ENCODE measurements at places on chromosomes 5 and 9.
A peak's percentile ranks its signal among the peaks of the same experiment; 100 is the strongest.

DNA sequence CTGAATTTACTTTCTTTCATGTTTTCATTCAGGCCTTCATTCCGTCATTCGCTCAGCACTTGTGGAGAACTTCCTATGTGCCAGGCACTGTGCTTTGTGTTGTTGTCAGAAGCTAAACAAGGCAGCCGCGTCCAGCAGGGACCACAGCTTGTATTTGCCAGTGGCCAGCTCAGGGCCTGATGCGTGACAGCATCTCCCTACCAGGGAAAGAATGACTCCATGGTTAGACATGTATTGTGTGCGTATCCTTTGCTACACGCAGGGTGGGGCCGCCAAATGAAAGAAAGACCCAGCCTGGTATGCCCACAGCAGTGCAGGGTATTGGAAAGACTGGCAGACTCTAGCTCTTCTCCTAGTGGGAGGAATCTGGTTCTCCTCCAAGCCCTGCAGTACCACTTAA is 4.7 kb upstream of the COL27A1 start:
- DNase-seq = no peak

GRCh38 chr5:76528547-76529331 is 94.5 kb downstream of the F2RL2 start:
- DNase-seq = no peak

GRCh38 chr5:170769246-170769645 is 14.3 kb upstream of the GABRP start:
- no peak for DNase-seq

DNA sequence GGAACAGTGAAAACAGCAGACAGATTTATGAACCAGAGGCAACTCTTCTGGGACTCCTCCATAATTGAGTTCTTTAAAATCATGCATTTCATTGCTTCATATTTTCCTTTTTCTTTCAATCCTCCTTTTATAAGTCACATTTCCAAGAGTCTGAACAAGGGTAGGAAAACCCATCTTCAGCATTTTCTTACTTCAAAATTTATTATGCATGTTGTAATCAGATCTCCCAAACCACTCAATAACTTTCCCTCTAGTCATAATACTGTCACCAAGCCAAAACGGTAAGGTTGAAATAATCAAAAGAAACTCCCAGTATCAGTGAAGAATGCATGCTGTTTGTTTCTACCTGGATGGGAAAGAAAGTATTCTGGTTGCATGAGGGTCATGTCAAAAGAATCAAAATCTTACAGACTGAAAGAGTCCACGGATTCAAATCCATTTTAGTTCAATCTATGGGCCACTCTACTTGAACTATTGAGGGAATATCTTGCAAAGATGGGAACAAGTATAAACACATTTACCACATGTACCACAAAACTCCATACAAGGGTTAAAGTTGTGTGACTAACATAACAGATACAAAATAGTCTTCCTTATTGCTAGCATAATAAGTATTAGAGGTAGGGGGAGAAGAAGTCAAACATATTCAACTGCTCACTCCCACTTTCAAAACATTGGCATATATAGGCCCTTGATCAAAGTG is 797.3 kb downstream of the MAT2B start:
- DNase-seq = no peak

GRCh38 chr9:81858657-81859430 is 69.4 kb upstream of the SPATA31D4 start:
- DNase-seq = no peak

GRCh38 chr9:104177003-104177611 is 83.0 kb downstream of the SMC2 start:
- DNase-seq = peak; percentile 0

- no peak for DNase-seq
Observed at GRCh38 chr9:13665418-13666066, 386.1 kb upstream of the MPDZ start.

GRCh38 chr5:169142264-169142970 is 158.5 kb downstream of the SLIT3 start:
- no peak for DNase-seq

DNA sequence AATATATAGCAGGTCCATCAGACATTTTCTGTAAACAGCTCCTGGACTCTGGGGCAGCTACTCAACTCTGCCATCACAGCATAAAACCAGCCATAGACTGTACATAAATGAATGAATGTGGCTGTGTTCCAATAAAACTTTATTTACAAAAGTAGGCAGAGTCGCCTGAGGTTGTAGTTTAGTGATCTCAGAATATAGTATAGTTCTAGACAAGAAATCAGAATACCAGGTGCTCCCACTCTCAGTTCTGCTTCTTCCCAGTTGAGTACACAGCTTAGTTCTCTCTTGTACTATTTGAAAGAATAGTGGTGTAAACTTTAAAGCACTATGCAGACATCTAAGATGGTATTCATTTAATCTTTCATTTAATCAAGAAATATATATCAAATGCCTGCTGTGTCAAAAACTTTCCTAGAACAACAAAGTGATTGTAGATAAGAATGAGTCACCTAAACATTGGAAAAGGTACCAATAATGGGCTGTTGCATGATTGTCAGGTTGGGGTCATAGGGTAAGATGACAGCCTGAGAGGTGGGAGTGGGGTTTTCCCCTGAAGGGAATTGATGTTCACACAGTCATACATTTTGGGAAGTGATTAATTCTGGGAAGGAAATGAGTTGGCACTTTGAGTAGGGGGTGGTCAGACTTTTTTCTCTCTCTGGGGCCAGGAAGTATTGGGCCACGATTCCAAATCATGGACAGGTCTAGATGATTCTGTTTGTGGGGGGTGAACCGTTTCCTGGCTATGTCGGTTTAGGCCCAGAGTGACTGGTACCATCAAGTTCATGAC is 37.0 kb downstream of the TNFSF8 start:
- no peak for DNase-seq

GRCh38 chr9:23683611-23684061 is 142.4 kb downstream of the ELAVL2 start:
- DNase-seq = no peak

GRCh38 chr5:368183-369084 is 46.9 kb downstream of the AHRR start:
- no peak for DNase-seq

Measured in midbrain (tissue), 1 donor.